ENCODE measurements at places on chromosomes 16 and 17.
A peak's percentile ranks its signal among the peaks of the same experiment; 100 is the strongest.

GRCh38 chr17:41907185-41907556 lies 11.6 kb downstream of the ACLY start:
- no peak for DNase-seq

- DNase-seq: no peak
Measured at GRCh38 chr17:75144816-75145512, 9.3 kb downstream of the JPT1 start.

DNA sequence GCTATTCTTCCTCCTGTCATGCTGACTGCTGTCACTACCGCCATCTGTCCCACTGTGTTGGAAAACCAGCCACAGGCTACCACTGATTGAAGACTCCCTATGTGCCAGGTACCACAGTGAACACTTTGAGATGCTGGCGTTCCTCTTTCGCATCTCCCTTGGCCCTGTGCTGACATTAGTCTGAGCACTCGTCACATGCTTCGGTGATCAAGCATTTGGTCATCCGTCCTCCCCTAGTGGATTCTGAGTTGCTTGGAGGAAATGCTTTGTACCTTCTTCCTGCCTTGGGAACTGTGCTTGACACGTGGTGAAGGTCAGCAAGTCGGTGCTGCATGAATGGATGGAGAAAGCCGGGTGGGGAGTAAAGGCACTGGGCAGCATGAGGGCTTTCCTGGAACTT lies 260.1 kb downstream of the SNX29 start:
- no peak for DNase-seq

DNA sequence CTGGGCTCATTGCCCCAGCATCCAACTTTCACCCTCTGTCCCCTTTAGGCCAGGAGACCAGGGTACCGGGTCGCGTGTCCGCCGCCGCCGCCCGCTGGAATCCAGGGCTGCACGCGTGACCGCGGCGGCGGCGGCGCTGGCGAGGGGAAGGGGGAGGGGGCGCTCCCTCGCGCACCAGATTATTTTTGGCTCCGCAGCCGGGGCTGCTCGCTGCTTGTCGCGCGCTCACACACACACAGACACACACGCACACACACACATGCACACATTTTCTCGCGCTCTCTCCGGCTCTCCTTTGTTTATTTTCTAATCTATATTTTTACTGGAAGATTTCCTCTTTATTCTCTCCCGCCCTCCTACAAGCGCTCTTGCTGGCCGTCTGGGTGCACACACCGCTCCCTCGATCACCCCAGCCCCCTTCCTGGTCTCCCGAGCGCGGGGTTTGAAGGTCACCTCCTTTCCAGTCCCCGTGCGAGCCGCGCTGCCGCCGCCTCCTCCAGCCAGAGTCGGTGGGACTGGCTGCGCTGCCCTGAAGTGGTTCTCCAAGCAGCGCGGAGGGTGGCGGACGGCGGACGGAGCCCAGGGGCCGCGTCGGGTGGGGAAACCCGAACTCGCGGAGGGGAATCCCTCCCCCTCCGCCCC lies 921.4 kb upstream of the EEF2KMT start:
- no peak for DNase-seq

DNA sequence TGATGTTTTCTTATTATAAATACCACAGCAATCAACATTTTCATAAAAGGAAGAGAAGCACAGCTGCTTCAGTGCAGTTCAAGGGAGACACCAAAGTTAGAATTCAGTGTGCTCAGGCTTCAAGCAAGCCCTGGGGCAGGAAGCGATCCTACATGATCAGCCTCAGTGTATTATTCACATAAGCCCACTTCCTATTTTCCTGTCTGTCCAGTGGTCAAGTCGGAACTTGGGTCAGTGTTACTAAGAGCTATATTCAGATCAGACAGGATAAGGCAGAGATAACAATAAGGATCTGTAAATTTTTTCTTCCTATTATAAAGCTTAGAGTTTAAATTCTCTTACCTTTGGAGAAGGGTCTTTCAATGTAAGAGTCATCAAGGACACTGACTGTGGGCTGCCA lies 12.9 kb downstream of the HEATR6 start:
- no peak for DNase-seq

GRCh38 chr17:59619298-59620063 lies at the start of gene CLTC:
Gene CLTC (plus strand): TSS chr17:59619895. CDS start chr17:59620132, 237 bp downstream.
- DNase-seq: peak; percentile 90

DNA sequence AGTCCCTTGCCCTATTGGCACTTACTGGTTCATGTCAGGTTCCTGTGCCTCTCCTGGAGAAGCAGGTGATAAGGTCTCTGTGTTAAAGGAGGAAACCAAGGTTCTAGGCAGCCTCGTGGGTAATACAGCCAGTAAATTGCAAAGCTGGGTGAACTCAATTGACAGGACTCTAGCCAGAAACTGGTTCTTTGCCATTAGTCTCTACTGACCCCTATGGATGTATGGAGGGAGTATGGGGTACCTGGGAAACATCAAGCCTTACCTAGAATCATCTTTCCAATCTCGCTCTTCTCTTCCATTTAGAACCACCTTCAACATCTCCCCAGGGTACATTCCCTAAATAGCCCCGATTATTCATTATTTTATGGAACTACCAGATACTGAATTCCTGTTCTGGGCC lies 169.3 kb downstream of the CDH13 start:
- no peak for DNase-seq

- DNase-seq: no peak
Measured at GRCh38 chr17:56786989-56787482, 46.7 kb downstream of the C17orf67 start.

DNA sequence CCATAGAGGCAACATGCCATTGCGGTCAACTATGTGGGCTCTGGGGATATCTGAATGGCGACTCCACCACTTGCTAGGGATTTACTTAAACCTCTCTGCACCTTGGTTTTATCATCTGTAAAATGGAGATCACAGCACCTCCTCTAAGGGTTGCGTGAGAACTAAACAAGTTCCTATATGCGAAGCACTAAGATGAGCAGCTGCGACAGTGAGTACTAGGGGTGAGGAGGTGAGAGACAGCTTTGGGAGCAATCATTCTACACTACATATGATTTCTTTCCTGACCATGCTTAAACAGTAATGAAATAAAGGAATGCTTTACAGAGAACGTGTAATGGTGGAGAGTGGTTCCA lies 61.4 kb downstream of the CREBBP start:
- DNase-seq: no peak
